ENCODE measurements at places on chromosomes 7 and 10.

DNA sequence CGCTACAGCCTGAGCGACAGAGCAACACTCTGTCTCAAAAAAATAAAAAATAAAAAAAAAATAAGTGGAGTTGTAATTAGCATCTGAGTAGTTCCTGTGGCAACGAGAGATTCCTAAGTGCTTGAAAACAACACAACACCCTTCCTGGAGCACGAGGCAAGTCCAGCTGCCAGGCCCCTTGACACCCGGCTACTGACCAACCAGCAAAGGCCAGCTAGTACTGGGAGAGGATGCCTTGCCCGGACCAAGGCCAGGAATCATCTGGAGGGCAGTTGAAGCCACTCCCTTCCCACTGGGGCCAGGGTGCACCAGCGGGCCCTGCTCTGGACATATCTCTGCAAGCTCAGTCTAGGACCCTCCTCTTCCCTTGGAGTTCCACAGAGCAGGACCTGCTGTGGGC is 536 bp downstream of the C10orf105 start:
- peak; percentile 31 for DNase-seq

DNA sequence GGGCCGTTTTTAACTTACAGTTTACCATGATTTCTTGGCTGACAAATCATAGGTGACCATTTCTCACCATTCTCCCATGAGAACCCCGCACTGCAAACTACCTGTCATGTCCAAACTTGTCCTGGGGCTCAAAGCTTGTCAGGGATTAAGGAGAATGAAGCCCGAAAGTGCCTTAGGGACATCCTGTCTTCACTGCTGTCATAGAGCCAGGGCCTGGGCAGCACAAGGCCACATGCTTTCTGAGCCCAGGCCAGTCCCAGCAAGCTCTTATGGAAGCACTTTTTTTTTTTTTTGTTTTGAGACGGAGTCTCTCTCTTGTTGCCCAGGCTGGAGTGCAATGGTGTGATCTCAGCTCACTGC is 33.9 kb downstream of the CCM2 start:
- DNase-seq: no peak

DNA sequence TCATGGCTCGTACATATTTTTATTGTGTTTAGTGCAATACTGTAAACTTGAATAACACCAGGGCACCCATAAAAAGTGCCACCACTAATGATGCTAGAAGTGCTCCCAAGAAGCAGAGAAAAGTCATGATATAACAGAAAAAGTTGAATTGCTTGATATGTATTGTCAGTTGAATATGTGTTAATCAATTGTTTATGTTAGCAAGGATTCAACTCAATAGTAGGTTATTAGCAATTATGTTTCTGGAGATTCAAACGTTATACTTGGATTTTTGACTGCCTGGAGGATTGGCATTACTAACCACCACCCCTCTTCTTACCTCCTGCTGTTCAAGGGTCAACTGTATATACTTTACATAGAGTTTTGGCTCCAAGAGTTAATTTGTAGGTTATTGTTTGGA is 168.3 kb downstream of the CPED1 start:
- DNase-seq: no peak

- no peak for DNase-seq
Measured at GRCh38 chr10:60977161-60978122, 33.5 kb upstream of the RHOBTB1 start.

DNA sequence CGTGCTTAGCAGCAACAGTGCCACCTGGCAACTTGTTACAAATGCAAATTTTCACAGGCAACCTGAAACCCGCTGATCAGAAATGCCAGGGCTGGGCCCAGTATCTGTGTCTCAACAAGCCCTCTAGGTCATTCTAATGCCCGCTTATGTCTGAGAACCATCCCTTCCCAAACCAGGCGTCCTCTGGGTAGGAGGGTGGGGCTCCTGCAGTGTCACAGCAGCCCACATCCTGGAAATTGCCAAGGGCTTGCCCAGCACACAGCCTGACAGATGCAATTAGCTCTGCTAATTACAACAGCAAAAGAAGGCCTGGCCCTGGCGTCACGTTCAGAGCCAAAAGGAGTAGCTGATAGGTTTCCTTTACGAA is 15.9 kb downstream of the ITPRIP start:
- no peak for DNase-seq

DNA sequence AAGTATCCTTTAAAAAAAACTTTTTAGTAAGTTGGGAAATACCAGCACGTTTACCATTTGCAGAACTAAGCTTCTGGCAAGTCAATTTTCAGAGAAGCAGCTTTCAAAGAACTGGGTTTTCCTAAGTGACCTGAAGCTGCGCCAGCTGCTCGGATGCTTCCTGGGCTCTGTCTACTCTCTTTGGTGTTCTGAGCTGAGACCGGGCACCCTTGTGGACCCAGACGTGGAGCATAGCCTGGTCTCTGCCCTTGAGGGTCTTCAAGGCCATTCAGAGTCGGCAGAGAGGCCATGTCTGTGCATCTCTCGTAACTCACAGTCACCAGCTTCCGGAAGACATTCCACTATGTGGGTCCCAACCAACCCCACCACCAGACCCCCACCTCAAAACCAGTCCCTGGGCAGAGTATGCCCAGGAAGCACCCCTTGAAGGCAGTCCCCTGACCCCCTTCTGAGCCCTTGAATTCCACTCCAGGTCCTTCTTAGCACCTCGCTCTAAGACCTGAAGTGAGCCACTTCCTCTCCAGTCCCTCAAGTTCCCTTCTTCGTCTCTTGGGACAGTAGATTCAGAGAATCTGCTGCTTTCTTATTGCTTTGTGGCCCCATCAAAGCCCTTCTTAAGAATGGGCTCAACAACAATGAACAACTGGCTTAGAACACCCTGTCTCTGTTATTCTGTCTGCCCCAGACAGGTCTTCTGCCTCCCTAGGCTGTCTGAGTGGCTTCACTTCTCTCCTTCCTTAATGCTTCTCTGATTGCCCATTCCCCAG is 8.5 kb downstream of the CALML5 start:
- no peak for DNase-seq

- no peak for DNase-seq
Measured at GRCh38 chr10:7407368-7408290, 3.2 kb downstream of the SFMBT2 start.

DNA sequence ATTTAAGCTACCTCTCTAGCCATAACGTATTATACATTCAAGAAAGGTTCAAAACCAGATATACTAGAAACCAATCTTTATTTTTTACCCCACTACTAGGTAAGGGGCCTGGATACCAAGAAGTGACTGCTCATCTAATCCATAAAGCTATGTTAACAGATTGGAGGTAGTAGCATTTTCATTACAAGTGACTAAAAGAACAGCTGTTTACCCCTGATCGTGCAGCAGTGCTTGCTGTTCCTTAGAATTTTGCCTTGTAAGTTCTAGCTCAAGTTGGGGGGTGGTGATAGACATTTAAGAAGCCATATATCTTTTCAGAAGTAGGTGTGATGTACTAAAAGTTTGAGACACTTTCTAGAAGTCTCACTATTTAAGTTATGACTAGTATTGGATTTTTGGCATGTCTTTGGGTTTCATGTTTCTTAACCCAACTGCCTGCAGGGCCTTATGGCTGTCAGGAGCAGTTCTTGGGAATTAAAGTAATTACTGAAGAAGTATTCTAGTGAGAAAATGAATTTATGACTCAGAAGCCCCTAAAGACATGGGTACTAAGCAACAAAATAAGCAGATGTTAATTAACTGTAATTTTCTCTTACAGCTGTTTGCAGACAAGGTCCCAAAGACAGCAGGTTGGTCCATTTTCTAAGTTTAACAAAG is 2.3 kb downstream of the PPIA start:
- DNase-seq: no peak

- DNase-seq: no peak
Measured at GRCh38 chr7:157540606-157541294, 203.9 kb downstream of the DNAJB6 start.

- DNase-seq: no peak
Measured at GRCh38 chr7:50729962-50730361, 52.7 kb downstream of the GRB10 start.

DNA sequence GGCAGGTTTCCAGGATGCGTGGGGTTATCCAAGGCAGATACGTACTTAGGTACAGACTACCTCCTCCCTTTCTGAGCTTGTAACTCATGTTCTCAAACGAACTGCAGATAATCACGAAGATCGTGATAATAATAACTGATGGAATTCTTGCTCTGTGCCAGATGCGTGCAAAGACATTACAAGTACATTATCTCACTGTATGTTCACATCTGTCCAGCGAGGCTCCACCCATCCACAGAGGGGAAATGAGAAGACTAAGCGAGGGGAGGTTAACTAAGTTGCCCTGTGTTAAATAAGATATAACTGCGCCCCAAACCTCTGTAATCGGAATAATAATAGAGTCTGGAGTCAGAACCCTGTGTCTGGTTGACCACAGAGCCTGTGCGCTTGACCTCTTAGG is 1.9 kb downstream of the GALNT17 start:
- DNase-seq: no peak
